ENCODE measurements at places on chromosomes 11 and 22. TPM values are rescaled to one million over a fixed set of nuclear protein-coding genes. Genes with fewer than 3 reads are reported as not detected.

The OR6A2 gene
- 0.69 TPM for total RNA-seq

The ACRV1 gene
- total RNA-seq: 0.38 TPM

The BIRC3 gene
- 26.1 TPM for total RNA-seq

The ARHGAP42 gene
- 17.6 TPM for total RNA-seq

The CFAP300 gene
- total RNA-seq: 2.0 TPM

The TH gene
- total RNA-seq: 0.17 TPM

The IL17REL gene
- total RNA-seq: 0.43 TPM

The PTPN5 gene
- 0.14 TPM for total RNA-seq

The SLC17A6 gene
- total RNA-seq: not detected

The ART5 gene
- not detected for total RNA-seq
